Dorsolateral prefrontal cortex (tissue), 122 donors: ENCODE measurements at places on chromosomes 6 and 20. TPM values are rescaled to one million over a fixed set of nuclear protein-coding genes. Genes with fewer than 3 reads are reported as not detected.

The ZNF217 gene
- total RNA-seq, result 8.4 TPM

The C6orf58 gene
- not detected for total RNA-seq

The SYCP2L gene
- total RNA-seq, result 13.5 TPM

The PRSS35 gene
- total RNA-seq, result 1.2 TPM

The SLC17A3 gene
- total RNA-seq, result not detected

The TPBG gene
- 15.8 TPM for total RNA-seq

The R3HDML gene
- total RNA-seq, result not detected

The DNAH8 gene
- total RNA-seq, result 0.07 TPM

The RAD21L1 gene
- total RNA-seq, result not detected

The SMLR1 gene
- total RNA-seq, result not detected

The SLC52A3 gene
- total RNA-seq, result 6.8 TPM

The GSTA3 gene
- total RNA-seq, result not detected

The GHRH gene
- not detected for total RNA-seq

The BPIFB2 gene
- total RNA-seq, result not detected

The CTCFL gene
- total RNA-seq, result not detected

The PSORS1C2 gene
- not detected for total RNA-seq

The RRBP1 gene
- total RNA-seq, result 54.0 TPM

The GRIK2 gene
- total RNA-seq, result 112 TPM

The SLC17A4 gene
- not detected for total RNA-seq

The CDS2 gene
- 151 TPM for total RNA-seq

The SLC26A8 gene
- 4.8 TPM for total RNA-seq

The ENPP1 gene
- 1.4 TPM for total RNA-seq

The OPRL1 gene
- total RNA-seq, result 25.2 TPM

The CGA gene
- not detected for total RNA-seq

The HSPA12B gene
- total RNA-seq, result 6.4 TPM

The SNAP25 gene
- total RNA-seq, result 1,448 TPM

The POU3F2 gene
- 20.6 TPM for total RNA-seq

The ZNF311 gene
- 0.40 TPM for total RNA-seq

The BMP6 gene
- 5.1 TPM for total RNA-seq

The CST5 gene
- total RNA-seq, result not detected

The CENPQ gene
- total RNA-seq, result 5.1 TPM

The LPIN3 gene
- 2.2 TPM for total RNA-seq

The CFAP61 gene
- 7.9 TPM for total RNA-seq

The POLH gene
- 16.1 TPM for total RNA-seq

The ANGPT4 gene
- 0.17 TPM for total RNA-seq

The RAB44 gene
- total RNA-seq, result not detected

The PDE7B gene
- total RNA-seq, result 18.7 TPM

The SYNDIG1 gene
- total RNA-seq, result 33.8 TPM

The C20orf144 gene
- not detected for total RNA-seq

The MYO6 gene
- 58.1 TPM for total RNA-seq

The NR2E1 gene
- 16.7 TPM for total RNA-seq

The PXDC1 gene
- total RNA-seq, result 17.4 TPM

The LAMP5 gene
- 16.1 TPM for total RNA-seq

The PRIM2 gene
- total RNA-seq, result 10.1 TPM

The NOTCH4 gene
- total RNA-seq, result 24.4 TPM
